ENCODE measurements at places on chromosomes 11 and 22. TPM values are rescaled to one million over a fixed set of nuclear protein-coding genes. Genes with fewer than 3 reads are reported as not detected.

The SHANK3 gene
- total RNA-seq, result under 0.01 TPM

The MPST gene
- total RNA-seq, result 20.7 TPM

The NRIP3 gene
- total RNA-seq, result 11.5 TPM

The OR8A1 gene
- not detected for total RNA-seq

The ROBO4 gene
- 0.31 TPM for total RNA-seq

The NXPE1 gene
- not detected for total RNA-seq

The BEST1 gene
- 2.3 TPM for total RNA-seq

The SCUBE1 gene
- total RNA-seq, result 0.94 TPM

The DNAJB7 gene
- not detected for total RNA-seq

The RAG2 gene
- total RNA-seq, result not detected

The KCNQ1OT1 gene
- 0.31 TPM for total RNA-seq

The TMEM132A gene
- 0.42 TPM for total RNA-seq

The OR52I1 gene
- not detected for total RNA-seq

The NCF4 gene
- total RNA-seq, result 22.8 TPM

The RPS6KA4 gene
- 23.5 TPM for total RNA-seq

The HTR3A gene
- 0.21 TPM for total RNA-seq

The TTC36 gene
- total RNA-seq, result not detected

The SCGB1D2 gene
- total RNA-seq, result not detected

The TMEM126B gene
- 20.3 TPM for total RNA-seq

All from mononuclear cell (primary cell).